ENCODE measurements at places on chromosomes 5 and 9. TPM values are rescaled to one million over a fixed set of nuclear protein-coding genes. Genes with fewer than 3 reads are reported as not detected.

GRCh38 chr9:79799691-79800335 is 228.0 kb downstream of the TLE4 start:
- no peaks in the 10 kb centered on the region for H3K4me1 ChIP-seq
- no peak overlapping the region for H3K27ac ChIP-seq
- DNase-seq, result no peak
- no peaks in the 10 kb centered on the region for H3K36me3 ChIP-seq
- no peaks in the 10 kb centered on the region for H3K27me3 ChIP-seq
- no peak overlapping the region for H3K4me3 ChIP-seq

GRCh38 chr5:111676466-111676865 is 80.5 kb downstream of the NREP start:
- DNase-seq, result no peak
- peaks cover 13% of the 10 kb centered on the region for H3K4me1 ChIP-seq
- H3K4me3 ChIP-seq, result no peak overlapping the region
- no peaks in the 10 kb centered on the region for H3K36me3 ChIP-seq
- no peak overlapping the region for H3K27ac ChIP-seq

DNA sequence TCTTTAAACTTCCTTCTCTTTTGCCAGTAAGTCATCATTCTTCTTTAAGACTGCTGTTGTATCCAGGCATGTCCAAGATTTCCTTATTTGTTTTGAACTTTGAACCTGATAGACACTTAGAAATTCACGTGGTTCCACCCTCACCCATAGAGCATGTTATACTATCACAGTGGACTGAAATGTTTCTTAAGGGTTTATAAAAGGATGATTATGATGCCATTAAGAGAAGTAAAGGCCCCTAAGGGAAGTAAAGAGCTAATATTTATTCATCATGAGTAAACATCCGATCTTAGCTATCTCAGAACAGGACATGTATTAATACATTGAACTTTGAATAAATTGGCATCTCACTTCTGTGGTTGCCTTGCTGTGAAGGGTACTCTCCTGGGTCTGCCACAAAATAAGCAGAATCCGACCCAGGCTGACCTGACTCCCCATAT is 49.8 kb downstream of the PRKACG start:
- no peaks in the 10 kb centered on the region for H3K4me1 ChIP-seq
- H3K4me3 ChIP-seq, result no peak overlapping the region
- no peak for DNase-seq
- no peaks in the 10 kb centered on the region for H3K36me3 ChIP-seq
- H3K27ac ChIP-seq, result no peak overlapping the region

DNA sequence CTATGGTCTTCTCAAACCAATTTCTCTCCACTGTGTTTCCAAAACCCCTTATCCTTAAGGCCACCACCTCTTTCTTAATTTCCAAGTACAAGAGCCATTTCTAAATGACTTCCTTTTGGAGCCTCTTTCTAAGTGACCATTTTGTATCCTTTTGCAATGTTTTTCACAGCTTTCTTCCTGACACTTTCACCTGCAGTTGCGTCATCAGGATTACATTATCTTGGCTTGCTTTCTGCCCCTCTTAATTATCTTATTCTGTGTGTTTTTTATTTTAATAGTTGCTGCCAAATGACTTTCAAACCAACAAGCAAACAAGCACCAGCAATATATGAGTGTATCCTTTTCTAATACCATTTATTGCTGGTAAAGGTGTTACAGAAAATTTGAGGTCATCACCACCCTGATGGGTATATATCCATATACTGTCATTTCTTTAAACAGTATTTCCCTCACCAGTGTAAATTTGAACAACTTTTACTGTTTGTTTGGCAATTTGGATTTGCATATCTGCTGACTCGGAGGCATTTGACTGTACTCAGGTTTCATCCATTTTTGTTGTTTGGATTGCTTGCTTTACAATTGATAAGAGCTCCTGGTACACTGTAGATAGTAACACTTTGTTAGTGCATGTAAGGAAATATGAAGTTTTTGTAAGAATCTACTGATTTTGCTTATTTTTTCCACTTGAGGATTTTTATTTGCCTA is 5.4 kb upstream of the ANXA1 start:
- H3K27me3 ChIP-seq, result no peaks in the 10 kb centered on the region
- H3K27ac ChIP-seq, result no peak overlapping the region
- H3K4me3 ChIP-seq, result no peak overlapping the region
- H3K36me3 ChIP-seq, result no peaks in the 10 kb centered on the region
- DNase-seq, result no peak
- H3K4me1 ChIP-seq, result peaks cover 49% of the 10 kb centered on the region

GRCh38 chr9:114390952-114391351 is 3.2 kb upstream of the AKNA start:
- peak overlapping the region; percentile 87 for H3K27ac ChIP-seq
- H3K36me3 ChIP-seq, result no peaks in the 10 kb centered on the region
- H3K4me1 ChIP-seq, result peaks cover 75% of the 10 kb centered on the region
- H3K27me3 ChIP-seq, result no peaks in the 10 kb centered on the region

PDE6A gene
- 0.25 TPM for total RNA-seq

DNA sequence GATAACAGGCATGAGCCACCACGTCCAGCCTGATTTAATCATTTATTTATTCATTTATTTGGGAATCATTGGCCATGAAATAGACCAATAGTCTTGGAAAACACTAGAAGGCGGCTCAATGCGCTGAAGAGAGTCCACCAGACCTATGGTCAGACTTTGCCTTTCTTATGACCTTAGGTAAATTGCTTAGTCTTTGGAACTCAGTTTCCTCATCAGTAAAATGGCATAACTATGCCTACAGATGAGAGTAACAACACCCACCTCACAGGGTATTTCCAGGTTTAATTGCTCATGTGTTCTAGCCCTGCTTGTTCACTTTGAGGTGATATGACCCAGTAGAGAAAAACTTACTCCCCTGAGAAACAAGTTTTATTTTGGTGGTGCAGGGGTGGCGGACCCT is 38.2 kb upstream of the CPEB4 start:
- no peaks in the 10 kb centered on the region for H3K27me3 ChIP-seq
- DNase-seq, result no peak
- no peaks in the 10 kb centered on the region for H3K4me1 ChIP-seq
- H3K4me3 ChIP-seq, result no peak overlapping the region
- no peaks in the 10 kb centered on the region for H3K36me3 ChIP-seq
